Nephron progenitor cell (in vitro differentiated cells): ENCODE measurements at places on chromosomes 3 and 15.

DNA sequence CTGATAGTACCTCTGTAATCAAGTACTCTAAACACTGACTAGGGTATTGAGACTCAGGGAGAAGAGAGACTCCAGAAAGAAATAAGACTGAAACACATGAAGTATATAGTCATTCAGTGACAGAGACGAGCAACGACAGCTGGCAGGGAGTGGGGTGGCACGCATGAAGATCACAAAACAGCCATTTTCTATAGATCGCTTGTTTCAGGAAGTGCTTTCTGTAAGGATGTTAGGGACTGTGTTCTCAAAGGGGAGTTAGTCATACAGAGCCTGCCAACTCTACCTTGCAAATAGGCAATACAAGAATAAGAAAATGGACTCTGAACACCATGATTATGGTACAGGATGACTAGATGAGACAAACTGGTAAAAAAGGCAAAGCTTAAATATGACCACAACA is 139.5 kb downstream of the TBL1XR1 start:
- no peak for DNase-seq

DNA sequence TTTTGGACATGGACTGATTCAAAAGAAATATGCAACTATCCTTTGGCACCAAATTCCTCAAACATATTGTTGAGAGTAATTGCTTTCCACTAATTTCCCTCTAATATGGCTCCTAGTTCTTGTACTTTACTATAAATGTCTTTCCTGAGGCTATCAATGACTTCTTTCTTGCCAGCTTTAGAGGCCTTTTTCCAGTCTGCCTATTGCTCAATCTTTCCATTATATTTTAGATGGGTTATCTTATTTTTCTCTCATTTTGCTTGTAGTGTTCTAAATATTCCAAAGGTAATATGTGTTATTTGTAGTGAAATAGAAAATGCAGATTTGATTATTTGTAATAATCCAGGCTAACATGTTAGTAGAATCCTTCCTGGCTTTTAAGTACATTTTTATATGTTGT is 11.5 kb upstream of the TEX9 start:
- no peak for DNase-seq

- no peak for DNase-seq
These were observed 87.0 kb upstream of the IGF1R start for GRCh38 chr15:98561169-98561941.

DNA sequence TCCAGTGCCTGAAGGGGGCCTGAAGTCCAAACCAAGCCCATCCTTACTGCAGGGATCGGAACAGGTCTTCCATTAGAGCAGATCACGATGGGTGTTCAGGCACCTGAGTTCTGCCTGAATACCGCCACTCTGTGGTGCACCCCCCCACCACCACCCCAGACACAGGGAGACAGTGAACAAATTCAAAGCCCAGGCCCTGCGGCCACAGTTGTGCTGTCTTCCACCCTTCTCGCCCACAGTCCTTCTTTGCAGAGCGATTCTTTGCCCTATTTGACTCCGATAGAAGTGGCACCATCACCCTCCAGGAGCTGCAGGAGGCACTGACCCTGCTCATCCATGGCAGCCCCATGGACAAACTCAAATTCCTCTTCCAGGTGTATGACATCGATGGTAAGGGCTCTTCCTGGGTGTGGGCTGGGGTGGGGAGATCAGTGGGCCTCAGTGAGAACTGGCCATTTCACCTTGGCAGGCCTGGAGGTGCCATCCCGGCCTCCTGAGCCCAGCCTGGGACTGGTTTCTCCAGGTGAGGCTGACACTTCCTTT is 13.6 kb downstream of the NOX5 start:
- no peak for DNase-seq

DNA sequence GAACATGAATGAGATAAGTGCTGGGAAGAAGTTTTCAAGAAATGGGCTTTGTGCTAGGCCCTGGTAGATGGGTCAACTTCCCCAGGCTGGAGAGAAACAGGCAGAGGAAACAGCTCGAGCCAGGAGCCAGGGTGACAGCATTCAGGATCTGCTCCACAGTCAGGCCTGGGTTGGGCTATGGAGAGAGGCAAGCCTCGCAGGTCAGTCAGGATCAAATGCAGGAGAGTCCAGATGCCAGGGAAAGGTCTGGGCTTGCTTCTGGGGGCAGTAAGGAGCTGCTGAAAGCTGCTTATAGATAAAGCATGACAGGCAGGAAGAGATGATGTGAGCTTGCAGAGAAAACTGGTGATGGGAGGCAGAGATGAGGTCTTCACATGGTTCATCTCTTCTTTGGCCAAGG is 11.0 kb upstream of the USP3 start:
- no peak for DNase-seq
